ENCODE measurements at places on chromosomes 7 and 10.

DNA sequence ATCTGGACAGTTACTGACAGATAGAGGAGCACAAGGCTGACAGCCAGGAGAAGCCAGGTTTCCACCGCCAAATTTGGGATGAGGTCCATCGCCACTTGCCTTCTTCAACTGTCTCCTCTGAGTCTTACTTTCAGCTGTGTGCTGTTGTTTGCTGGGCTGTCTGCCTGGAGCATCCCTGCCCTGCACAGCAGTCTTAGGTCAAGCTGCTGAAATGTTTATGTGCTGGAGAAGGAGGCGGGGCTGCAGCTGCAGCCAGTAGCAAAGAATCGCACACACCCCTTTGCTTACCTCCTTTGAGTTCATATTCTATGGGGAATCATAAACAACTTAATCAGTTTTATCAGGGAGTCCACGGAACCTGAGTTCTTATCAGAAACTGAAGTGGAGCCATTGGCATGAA, 20.1 kb upstream of the CYP3A5 start:
- no peak for DNase-seq

GRCh38 chr7:149147752-149148653, 750 bp downstream of the ZNF398 start:
- DNase-seq, result peak; percentile 16

DNA sequence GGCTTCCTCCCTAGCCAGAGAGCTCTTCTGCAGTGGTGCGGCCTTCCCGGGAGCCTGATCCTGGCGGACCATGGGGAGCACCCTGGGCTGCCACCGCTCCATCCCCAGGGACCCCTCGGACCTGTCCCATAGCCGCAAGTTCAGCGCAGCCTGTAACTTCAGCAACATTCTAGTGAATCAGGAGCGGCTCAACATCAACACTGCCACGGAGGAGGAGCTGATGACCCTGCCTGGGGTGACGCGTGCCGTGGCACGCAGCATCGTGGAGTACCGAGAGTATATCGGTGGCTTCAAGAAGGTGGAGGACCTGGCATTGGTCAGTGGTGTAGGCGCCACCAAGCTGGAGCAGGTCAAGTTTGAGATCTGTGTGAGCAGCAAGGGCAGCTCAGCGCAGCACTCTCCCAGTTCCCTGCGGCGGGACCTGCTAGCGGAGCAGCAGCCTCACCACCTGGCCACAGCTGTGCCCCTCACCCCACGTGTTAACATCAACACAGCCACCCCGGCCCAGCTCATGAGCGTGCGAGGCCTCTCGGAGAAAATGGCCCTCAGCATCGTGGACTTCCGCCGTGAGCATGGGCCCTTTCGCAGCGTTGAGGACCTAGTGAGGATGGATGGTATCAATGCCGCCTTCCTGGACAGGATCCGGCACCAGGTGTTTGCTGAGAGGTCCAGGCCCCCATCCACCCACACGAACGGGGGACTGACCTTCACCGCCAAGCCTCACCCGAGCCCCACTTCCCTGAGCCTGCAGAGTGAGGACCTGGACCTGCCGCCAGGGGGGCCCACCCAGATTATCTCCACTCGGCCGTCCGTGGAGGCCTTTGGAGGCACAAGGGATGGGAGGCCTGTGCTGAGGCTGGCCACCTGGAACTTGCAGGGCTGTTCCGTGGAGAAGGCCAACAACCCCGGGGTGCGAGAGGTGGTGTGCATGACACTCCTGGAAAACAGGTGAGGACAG, 1.5 kb downstream of the EEPD1 start:
- DNase-seq, result peak; percentile 24

DNA sequence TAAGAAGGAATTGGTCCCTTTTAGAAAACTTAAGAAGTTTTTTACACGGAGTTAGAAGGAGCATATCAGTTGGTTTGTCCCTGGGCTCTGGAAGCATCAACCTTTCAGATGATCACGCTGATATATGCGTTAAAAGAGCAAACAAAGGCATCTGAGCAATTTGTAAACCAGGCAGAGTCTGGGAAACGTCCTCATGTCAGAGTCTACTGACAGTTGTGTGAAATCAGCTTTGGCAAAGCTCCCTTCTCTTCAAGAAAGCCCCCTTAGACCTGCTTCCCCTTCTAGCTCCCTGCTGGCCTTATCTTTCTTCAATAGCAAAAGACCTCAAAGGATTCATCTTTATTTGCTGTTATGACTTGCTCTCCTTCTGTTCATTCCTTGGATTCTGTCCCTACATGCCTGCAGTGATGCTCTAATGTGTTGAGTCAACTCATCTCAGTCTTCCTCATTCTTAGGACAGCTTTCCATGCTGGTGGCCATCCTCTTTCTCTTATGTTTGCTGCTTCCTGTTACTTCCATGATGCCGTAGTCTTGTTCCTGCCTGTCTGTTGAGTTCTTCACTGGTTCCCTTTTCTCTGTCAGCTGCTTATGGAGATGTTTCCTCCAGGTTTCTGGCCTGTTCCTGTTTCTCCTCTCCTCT, 106.5 kb upstream of the BMPER start:
- DNase-seq, result no peak

DNA sequence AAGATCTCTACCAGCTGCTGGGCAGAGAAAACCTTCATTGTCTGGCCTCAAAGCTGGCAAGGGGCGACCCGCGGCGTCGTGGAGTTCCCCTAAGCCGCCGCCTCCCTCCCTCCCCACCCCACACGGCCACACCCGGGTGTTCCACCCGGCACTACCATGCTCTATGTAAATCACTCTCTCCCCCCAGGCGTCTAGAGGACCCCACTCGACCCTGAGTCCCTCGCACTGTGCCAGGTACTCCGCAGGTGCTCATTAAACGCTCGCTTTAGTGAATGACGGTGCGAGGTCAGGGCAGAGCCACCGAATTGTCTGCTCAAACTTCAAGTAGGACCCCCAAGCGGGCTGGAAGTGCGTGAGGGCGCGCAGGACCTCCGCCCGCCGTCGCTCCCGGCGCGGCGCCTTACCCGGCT, 628 bp downstream of the PARP12 start:
- DNase-seq, result peak; percentile 52

- DNase-seq, result no peak
These were observed 196.1 kb upstream of the GALNT17 start for GRCh38 chr7:70935854-70936253.

Data from ovary (tissue), 10 donors.